ENCODE measurements at places on chromosomes 7 and 10. TPM values are rescaled to one million over a fixed set of nuclear protein-coding genes. Genes with fewer than 3 reads are reported as not detected.

Gene MYH16
- not detected for total RNA-seq

- no peak for DNase-seq
Measured at GRCh38 chr7:148915211-148915610, 31.1 kb upstream of the EZH2 start.

DNA sequence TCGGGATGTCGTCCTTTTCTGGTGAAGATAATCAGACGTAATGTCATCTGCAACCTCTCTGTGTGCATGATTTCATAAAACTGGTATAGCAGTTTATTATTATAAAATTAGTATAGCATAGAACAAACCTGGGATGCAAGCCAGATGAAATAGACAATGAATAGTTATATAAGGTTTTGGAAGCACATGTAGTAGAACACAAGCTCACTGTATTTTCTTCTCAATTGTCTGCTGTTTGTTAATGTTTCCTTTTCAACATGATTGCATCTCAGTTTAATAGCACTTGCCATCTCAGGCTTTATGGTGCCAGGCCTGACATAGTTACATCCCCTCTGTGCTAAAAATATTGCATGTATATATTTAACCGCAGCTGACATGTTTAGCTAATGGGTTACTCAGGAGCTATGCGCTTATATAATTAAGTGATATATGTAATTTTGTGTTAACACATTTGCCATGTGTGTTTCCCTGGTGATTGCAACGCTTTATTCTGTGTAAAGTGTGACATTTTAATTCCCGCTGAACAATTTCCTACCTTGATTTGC, 132.7 kb downstream of the ARID5B start:
- no peak for DNase-seq

GRCh38 chr10:132571650-132572544, 34.3 kb downstream of the INPP5A start:
- DNase-seq: peak; percentile 42
